ENCODE measurements at places on chromosomes 7 and 10.

DNA sequence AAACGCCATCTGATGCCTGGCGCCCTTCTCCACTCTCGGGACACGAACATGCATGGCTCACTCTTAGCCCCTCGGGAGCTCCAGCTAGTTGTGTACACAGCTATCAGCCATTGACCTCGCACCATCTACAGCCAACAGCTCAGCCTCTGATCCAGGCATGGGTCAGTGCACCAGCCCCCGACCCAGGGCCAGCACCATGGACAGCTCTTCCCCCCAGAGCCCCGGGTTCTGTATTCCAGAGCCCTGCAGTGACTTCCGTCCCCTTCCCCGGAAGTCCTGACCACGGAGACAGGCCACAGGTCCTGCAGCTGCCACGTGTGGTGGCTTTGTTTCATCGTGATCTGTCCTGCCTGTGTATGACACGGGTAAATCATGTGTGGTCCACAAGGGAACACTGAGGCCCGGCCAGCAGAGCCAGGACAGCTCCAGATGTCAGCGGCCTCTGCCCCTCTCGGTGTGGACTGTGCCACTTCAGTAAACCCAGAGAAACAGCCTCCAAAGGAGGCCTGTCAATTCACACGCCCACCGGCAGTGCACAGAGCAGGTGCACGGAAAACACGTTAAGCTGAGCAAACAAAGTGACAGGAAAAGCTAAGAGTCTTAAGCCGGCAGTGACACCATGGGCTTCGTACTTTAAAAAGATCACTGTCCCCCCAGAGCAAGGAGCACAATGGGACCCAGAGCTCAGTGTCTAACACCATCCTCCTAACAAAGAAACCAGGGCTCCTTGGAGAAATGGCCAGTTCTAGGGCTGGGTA lies 13.0 kb downstream of the STK32C start:
- DNase-seq, result no peak

- DNase-seq, result no peak
These were observed 51.8 kb upstream of the BET1 start for GRCh38 chr7:94055963-94056362.

GRCh38 chr7:52184006-52184703 lies 851.3 kb upstream of the POM121L12 start:
- DNase-seq, result no peak

GRCh38 chr7:40306596-40306995 lies 171.8 kb downstream of the SUGCT start:
- no peak for DNase-seq

DNA sequence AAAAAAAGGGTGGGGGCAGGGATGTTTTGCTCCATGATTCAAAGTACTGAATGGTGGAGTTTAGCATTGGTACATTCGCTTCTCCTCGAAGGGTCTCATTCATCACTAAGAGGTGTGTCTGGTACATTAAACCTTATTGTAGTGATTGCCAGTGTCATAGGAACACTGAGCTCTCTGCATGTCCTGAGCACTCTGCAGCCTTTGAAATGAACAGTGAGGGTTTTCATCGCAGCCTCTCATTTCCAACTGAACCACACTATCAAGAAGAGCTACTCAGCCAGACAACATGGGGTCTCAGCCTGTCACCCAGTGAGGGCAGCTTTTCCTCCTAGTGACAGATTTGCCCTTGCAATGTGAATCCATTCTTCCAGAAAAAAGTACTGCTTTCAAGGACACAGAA lies 7.6 kb upstream of the DEPP1 start:
- no peak for DNase-seq

DNA sequence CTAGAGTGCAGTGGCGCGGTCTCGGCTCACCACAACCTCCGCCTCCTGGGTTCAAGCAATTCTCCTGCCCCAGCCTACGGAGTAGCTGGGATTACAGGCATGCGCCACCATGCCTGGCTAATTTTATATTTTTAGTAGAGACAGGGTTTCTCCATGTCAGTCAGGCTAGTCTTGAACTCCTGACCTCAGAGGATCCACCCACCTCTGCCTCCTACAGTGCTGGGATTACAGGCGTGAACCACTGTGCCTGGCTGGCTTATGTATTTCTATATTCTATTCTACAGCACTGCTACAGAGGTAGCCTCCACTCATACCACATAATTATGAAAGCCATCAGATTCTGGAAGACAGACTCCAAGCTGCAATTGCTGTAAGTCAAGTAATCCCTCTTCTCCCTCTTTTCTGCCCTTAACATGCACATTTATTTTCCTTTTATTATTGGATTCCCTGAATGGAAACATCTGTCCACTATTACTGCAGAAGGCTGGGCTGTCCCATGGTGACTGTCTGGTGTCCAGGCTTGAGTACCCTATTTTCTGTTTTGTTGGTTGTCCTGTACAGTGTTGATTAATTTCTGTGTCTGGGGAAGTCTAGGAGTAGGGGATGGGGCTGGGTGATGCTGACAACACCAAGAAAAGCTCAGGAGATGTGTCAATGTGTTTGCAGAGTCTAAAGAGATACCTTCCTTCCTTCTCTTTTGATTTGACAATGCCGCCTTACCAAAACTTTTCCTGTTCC lies 5.8 kb upstream of the ZNF487 start:
- DNase-seq, result no peak

DNA sequence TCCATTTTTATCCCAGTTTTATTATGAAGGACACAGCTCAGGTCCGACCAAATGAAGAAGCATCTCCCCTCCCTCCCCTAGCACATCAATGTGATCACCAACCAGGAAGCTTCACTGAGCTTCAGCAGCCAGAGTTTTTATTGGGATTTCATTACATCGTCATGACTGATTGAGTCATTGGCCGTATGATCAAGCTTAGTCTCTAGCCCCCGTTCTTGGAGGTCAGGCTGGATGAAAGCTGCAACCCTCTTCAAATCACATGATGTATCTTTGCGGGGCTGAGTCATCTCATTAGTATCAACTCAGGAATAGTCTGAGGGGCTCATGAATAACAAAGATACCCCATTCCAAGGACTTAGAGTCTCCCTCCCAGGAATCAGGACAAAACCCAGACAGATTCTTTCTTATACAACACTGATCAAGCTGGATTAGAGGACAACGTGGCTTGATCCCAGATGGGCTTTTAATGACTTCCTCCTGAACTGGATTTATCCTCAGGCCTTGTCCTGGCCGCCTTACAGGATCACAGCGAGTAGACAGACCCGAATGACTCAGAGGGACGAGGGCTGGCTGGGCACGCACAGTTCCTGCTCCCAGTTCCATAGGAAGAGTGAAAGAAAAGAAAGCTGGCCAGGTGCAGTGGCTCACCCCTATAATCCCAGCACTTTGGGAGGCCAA lies 14.5 kb downstream of the LIMK1 start:
- peak; percentile 15 for DNase-seq

DNA sequence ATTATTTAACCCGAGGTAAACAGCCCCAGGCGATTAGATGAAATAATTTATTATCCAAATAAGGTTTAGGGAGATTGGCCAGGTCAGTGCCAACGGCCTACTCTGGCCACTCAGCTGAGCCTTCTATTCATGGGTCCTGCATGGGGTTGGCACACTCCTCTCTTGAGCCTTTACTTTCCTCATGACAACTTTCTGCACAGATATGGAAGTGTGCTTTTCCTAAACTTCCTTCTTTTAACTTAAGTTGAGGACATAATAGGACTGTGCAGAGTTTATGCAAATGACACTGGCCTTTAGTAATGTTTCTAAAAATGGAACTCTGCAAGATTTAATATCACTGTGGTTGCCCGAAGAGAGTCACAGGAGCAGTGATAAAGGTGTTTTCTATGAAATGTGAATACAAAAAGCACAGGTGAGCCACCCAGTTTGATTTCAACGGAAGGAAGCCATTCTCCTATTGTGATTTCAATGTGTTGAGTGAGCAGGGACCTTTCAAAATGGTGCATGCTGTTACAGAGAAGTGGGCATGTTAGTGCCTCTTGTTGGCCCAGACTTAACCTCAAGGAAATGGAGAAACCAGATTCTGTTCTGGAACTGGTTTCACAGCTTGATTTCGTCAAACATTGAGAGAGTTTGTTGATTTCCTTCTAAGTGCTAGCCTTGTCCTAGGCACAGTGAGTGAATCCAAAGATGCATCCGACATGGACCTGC lies 55.7 kb downstream of the LYZL2 start:
- no peak for DNase-seq

- no peak for DNase-seq
These were observed 12.8 kb downstream of the GRID1 start for GRCh38 chr10:86353506-86354485.

All from cerebellar cortex (tissue), 1 donor.